Stimulated activated CD4-positive, alpha-beta T cell treated with anti-CD3 and anti-CD28 coated beads, TNF-alpha, amount 100 ng/mL, for 1 hour (primary cell): ENCODE measurements at places on chromosomes 7 and 10.

DNA sequence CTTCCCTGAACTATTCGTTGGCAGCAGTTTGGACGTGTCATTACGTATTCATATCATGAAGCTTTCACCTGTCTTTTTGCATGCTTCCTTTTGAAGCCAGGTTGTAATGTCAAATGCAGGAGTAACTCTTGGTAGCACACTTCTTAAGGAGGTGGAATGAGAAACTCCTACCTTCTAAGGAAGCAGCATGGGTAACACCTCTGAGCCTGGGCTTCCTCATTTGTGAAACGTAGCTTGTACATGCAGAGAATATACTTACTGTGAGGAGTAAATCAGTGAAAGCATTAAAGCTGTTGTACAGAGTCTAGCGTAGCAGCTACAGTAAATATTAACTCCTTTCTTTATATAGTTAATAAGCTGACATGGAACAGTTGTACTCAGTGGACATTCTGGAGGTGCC lies 21.1 kb downstream of the CUL1 start:
- no peak for DNase-seq

DNA sequence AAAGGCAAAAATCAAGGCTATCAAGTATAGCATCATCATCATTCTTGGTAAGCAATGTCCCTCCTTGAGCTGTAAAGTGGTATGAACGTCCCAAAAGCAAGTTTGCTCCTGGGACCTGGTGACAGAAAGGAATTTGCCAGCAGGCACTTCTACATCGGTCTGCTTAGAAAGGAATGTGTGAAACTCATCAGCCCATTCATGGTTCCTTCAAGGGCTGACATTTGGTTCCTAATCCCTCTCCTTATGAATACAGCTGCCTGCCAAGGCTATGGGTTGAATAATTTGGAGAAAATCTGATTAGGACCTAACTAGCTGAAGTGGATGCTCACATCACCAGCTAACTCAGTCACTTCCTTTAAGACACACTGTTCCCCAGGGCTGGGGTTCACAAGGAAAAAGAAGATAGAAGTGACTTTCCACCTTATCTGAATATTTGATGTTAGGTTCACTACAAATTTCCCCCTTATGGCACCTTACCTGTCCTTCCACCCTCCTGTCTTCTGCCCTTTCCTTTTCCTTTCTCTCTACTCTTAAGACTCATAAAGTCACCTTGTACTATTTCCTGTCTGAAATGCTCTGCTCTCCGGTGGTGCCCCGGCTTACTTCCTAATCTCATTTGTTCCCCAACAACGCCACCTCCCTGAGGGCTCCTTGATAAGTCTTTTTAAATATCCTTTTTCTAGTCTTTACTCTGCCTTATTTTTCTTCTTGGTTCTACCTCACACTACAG lies 187.1 kb downstream of the NPSR1 start:
- DNase-seq, result no peak

DNA sequence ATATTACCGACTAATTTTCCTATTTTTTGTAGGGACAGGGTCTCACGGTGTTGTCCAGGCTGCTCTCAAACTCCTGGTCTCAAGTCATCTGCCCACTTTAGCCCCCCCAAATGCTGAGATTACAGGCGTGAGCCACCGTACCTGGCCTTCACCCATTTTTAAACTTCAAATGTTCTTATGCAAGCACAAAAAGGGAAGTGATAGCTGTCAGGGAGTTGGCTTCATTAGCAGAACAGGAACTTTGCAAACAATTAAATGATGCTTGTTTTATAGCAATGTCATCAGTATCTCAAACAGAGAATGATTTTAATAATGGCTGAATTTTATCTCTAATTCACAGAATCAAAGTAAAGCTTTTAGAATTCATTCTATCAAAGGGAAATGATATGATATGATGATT lies 49.8 kb upstream of the FAM171A1 start:
- DNase-seq, result no peak

- DNase-seq, result peak; percentile 47
Observed at GRCh38 chr10:124741281-124741921, 2.8 kb downstream of the FAM53B start.

DNA sequence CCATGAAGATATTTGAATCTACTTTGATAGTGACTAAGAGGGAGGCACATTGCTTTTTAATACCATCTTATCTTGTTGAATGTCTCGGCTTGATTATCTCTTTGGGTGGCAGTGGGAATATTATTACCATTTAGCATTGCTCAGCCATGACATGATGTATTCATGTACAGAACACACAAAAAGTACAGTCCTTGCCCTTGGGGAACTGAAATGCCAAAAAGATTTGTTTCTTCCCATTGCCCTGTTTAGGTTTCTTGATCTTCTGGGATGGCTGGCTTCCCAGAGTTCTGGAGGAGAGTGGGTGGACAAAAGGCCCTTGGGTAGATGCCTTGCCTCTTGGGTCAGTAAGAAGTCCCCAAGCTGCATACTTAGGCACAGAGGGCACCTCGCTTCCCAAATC lies 23.8 kb downstream of the SUFU start:
- no peak for DNase-seq

DNA sequence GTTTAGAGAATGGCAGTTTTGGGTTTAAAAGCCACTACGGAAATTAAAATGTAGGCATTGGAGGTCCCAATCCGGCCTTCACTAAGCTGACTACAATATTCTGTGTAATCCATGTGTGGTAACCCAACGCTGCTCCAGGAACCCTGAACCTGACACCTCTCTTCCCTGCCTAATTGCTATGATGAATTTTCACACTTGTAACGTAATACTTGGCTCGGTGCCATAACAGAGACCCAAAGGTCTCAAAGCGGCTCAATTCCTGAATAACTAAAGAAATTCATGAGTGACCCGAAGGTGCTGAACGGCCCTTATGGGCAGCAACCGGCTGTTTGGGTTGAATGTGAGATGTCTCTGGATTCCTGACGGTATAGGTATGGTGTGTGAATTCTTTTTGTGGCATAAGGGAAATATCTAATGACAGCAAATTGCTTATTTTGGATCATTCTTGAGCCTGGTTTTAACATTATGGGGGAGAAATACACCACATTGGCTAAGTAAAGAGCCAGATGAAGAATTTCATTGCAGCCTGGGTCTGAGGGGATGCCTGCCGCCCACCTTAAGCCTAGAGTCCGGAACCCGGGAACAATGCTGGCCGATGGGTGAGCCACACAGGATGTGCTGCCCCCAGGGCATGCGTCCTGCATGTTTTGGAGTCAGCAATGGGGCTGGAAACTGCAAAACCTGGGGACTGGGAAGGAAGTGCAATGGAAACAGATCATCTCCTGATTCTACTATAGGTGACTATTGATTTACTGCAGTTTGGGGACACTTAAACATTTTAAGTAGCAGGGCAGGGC lies 69.7 kb upstream of the FZD8 start:
- no peak for DNase-seq
